ENCODE measurements at places on chromosomes 16 and 17.
A peak's percentile ranks its signal among the peaks of the same experiment; 100 is the strongest.

DNA sequence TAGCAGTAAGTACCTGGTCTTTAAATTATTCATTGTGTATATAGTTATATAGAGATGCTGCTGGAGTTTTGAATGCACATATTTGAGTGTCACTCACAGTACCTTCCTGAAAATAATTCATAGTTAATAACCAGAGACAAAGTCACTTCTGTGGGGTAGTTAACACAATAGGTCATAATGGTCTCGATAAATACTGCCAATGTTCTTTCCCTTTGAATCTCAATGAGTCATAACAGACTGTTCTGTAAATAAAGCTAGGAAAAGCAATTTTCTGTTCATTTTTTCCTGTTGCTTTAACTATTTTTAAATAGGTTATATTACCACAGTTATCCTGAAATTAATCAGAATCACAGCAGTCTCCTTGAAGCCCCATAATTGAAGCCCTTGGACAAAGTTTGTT is 87.2 kb downstream of the MAP2K4 start:
- H3K4me1 ChIP-seq = peaks cover 4% of the 10 kb centered on the region
- no peak for DNase-seq
- H3K4me3 ChIP-seq = no peak overlapping the region
- H3K27ac ChIP-seq = no peak overlapping the region

- DNase-seq = no peak
- H3K27ac ChIP-seq = no peak overlapping the region
- H3K27me3 ChIP-seq = no peaks in the 10 kb centered on the region
- H3K4me1 ChIP-seq = no peaks in the 10 kb centered on the region
- no peak overlapping the region for H3K4me3 ChIP-seq
These were observed 5.7 kb downstream of the KCNJ16 start for GRCh38 chr17:70080541-70081347.

GRCh38 chr17:40293363-40293762 is 5.7 kb downstream of the CDC6 start:
- no peaks in the 10 kb centered on the region for H3K27me3 ChIP-seq
- peaks cover 35% of the 10 kb centered on the region for H3K36me3 ChIP-seq
- H3K4me3 ChIP-seq = no peak overlapping the region
- peaks cover 31% of the 10 kb centered on the region for H3K4me1 ChIP-seq
- no peak overlapping the region for H3K27ac ChIP-seq
- DNase-seq = no peak

GRCh38 chr17:56978441-56979090 is 635 bp downstream of the SCPEP1 start:
- peak overlapping the region; percentile 82 for H3K27ac ChIP-seq
- peak overlapping the region; percentile 83 for H3K4me3 ChIP-seq
- peaks cover 26% of the 10 kb centered on the region for H3K27me3 ChIP-seq

- H3K27ac ChIP-seq = no peak overlapping the region
- no peaks in the 10 kb centered on the region for H3K36me3 ChIP-seq
- DNase-seq = no peak
- no peak overlapping the region for H3K4me3 ChIP-seq
- H3K27me3 ChIP-seq = peaks cover 8% of the 10 kb centered on the region
These were observed 52.3 kb downstream of the MGAT5B start for GRCh38 chr17:76920364-76921139.

DNA sequence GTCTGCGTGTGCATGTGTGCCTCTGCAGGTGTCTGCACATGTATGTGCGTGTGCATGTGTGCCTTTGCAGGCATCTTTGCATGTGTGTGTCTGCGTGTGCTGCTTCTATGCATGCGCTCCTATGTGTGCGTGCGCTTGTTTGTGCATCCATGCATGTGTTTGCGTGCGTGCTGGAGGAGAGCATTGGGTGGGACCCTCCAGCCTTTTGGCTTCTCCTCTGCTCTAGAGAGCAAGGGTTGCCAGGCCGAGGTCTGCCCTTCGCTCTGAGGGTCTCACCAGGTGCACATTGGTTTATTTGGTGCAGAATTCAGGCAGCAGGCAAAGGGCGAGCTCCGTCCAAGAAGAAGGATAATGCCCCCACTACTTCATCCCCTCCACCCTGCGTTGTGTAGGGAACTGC is 1.1 kb upstream of the RAB40B start:
- H3K27ac ChIP-seq = no peak overlapping the region
- peaks cover 2% of the 10 kb centered on the region for H3K4me1 ChIP-seq
- DNase-seq = no peak
- peaks cover 3% of the 10 kb centered on the region for H3K27me3 ChIP-seq

- peaks cover 22% of the 10 kb centered on the region for H3K36me3 ChIP-seq
- no peaks in the 10 kb centered on the region for H3K27me3 ChIP-seq
- no peak for DNase-seq
- peaks cover 7% of the 10 kb centered on the region for H3K4me1 ChIP-seq
- H3K4me3 ChIP-seq = peak overlapping the region; percentile 66
These were observed 110.9 kb upstream of the TOB1 start for GRCh38 chr17:50976951-50977472.

- no peak for DNase-seq
- peaks cover 40% of the 10 kb centered on the region for H3K27me3 ChIP-seq
- no peak overlapping the region for H3K4me3 ChIP-seq
- H3K36me3 ChIP-seq = no peaks in the 10 kb centered on the region
- no peaks in the 10 kb centered on the region for H3K4me1 ChIP-seq
These were observed 7.8 kb downstream of the NTN1 start for GRCh38 chr17:9028988-9029570.

DNA sequence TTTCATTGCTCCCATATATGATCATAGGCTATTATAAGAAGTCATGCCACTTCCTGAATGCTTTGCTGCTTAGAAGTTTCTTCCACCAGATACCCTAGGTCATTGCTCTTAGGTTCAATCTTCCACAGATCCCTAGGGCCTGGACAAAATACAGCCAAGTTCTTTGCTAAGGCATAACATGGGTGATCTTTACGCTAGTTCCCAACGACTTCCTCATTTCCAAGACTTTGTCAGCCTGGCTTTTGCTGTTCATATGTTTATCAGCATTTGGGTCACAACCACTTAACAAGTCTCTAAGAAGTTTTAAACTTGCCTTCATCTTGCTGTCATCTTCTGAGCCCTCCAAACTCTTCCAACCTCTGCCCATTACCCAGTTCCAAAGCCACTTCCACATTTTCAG is 20.1 kb upstream of the DLX3 start:
- no peak overlapping the region for H3K27ac ChIP-seq
- H3K27me3 ChIP-seq = peaks cover 31% of the 10 kb centered on the region
- H3K36me3 ChIP-seq = peaks cover 1% of the 10 kb centered on the region
- DNase-seq = no peak

DNA sequence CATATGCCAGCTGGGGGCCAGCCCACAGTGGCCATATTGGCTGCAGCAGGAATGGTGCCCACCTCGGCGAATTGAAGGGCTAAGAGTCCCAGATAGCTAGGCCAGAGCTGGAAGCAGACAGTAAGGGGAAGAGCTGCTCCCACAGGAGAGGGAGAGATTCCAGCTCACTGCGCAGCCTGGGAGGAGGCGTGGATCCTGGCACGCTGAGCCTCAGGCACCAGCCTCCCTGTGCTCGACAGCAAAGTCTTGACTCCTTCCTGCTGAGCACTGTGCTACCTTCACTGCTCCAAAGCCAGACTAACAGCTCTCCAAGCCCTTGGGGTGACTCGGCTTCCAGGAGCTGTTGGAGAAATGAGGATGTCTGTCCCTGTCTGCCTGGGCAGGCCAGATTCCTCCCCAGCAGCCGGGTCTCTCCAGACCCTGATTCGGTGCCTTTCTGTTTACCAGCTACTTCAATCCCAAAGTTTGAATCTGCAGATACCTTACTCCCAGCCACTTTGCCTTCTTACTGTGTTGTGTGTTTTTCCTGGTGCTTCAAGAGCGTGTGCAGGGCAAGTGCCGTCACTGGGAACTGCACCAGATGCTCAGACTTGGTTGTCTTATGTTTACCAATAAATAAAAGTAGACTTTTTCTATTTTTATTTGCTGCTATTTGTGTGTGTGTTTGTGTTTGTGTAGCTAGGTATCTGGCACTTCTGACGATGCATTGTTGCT is 9.1 kb downstream of the CBX2 start:
- DNase-seq = no peak
- H3K27ac ChIP-seq = no peak overlapping the region
- peaks cover 45% of the 10 kb centered on the region for H3K27me3 ChIP-seq
- no peak overlapping the region for H3K4me3 ChIP-seq
- peaks cover 1% of the 10 kb centered on the region for H3K4me1 ChIP-seq

GRCh38 chr17:38749223-38750043 is 1.3 kb upstream of the PCGF2 start:
- no peak overlapping the region for H3K27ac ChIP-seq
- H3K27me3 ChIP-seq = peaks cover 39% of the 10 kb centered on the region
- H3K36me3 ChIP-seq = peaks cover 8% of the 10 kb centered on the region
- peak; percentile 56 for DNase-seq
- peaks cover 33% of the 10 kb centered on the region for H3K4me1 ChIP-seq
- H3K4me3 ChIP-seq = peak overlapping the region; percentile 98

DNA sequence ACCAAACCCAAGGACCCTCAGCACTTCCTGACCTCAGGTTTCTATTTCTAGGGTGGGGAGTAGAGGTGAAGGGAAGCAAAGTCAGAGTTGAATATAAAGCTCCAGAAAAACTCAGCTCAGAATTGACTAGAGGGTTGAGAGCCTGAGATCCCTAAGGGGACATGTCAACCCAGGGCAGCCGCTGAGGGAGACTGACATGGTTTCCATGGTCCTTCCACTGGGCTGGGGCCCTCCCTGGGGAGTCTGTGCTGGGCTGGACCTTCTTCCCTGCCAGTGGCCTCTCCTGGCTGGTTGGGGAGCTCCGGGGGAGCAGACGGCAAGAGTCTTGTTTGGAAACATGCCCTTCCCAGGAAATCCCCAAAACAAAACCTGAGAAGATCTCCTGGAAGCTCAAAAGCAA is 121.3 kb downstream of the METRNL start:
- DNase-seq = peak; percentile 48
- peaks cover 40% of the 10 kb centered on the region for H3K4me1 ChIP-seq
- no peaks in the 10 kb centered on the region for H3K36me3 ChIP-seq
- peak overlapping the region; percentile 97 for H3K27ac ChIP-seq
- H3K27me3 ChIP-seq = no peaks in the 10 kb centered on the region
- H3K4me3 ChIP-seq = peak overlapping the region; percentile 86

DNA sequence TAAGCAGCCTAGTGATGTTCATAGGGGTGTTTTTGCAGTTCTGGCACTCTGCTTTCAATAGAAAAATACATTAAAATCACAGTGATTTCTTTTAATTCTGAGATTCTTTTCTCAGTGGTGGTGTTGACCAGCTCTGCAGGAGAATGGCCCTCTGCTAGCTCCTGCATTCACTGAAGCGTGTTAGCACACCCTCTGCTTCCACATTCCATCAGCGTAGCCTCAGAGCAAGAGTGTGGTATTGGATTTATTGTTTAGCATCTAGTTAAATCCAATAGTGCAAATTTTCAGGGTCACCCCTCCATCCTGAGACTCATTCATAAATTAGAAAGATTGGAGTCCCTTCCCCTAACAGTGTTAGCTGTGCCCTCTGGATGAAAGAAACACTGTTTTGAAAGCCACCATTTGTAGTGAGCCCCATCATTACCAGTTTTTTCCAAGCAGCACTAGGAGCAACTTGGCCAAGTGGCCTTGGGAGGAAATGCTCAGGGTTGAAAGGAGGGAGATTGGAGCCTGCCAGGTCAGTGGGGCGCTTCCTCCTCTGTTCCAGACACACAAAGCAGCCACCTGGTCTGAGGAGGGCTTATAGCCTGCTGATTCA is 45.7 kb downstream of the B9D1 start:
- no peak overlapping the region for H3K4me3 ChIP-seq
- H3K4me1 ChIP-seq = peaks cover under 1% of the 10 kb centered on the region
- no peaks in the 10 kb centered on the region for H3K36me3 ChIP-seq
- no peak for DNase-seq

DNA sequence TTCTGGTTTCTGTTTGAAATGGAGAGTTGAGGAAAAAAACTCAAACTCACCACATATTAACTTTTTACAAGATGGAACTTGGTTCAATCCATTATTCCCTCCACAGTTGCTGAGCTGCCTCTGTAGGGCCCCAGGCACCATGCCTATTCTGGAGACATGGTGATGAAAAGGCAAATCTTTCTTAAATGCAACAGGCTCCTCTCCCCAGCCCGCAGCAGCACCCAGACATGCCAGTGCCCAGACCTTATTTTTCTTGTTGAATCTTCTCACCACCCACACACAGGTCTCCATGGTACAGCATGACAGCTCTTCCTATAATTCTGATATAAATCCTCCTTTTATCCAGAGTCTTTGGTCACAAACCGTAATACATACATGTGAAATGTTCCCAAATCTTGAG is 7.6 kb downstream of the CYTH1 start:
- H3K27ac ChIP-seq = peak overlapping the region; percentile 93
- H3K36me3 ChIP-seq = peaks cover 10% of the 10 kb centered on the region
- DNase-seq = no peak
- H3K27me3 ChIP-seq = no peaks in the 10 kb centered on the region
- peaks cover 50% of the 10 kb centered on the region for H3K4me1 ChIP-seq

GRCh38 chr16:75218256-75219076 is at the start of gene CTRB1:
CTRB1 (plus strand) TSS chr16:75218988; CDS start chr16:75219008, 20 bp downstream.
- peak within 1 kb of the TSS; percentile 71 for H3K4me3 ChIP-seq
- peak within 1 kb of the TSS; percentile 93 for H3K27ac ChIP-seq
- peaks cover 7% of the 10 kb centered on the region for H3K4me1 ChIP-seq
- H3K27me3 ChIP-seq = no peaks in the 10 kb centered on the region

GRCh38 chr17:56908001-56908542 is 5.8 kb downstream of the TRIM25 start:
- H3K27me3 ChIP-seq = no peaks in the 10 kb centered on the region
- peak overlapping the region; percentile 84 for H3K27ac ChIP-seq
- peaks cover 57% of the 10 kb centered on the region for H3K4me1 ChIP-seq

DNA sequence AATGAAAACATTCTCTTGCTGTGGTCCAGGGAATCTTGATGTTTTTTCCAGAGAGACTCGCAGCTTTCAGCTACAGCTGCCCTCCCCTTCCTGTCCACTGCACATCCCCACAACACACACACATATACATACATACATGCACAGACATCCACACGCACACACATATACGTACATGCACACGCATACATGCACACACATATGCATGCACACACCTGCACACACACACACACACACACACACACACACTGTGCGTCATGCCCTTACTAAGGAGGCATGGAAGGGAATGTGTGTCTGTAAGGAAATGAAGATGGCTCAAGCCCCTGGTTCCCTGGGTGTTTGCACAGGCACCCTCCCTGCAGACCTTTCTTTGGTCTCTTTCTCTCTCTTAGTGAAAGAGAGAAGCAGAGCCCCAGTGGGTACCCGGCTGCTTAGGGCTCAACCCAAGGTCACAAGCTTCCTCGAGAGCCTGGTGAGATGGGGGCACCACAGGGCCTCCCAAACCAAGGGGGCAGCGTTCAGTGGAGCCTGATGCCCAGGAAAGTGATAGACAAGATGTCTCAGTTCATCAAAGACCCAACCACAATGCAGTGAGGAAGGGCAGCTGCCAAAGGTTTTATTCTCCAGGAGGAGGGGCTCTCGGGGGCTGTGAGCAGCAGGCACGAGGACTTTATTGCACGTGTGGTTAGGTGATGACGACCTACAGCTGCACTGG is 33.3 kb downstream of the TNFRSF13B start:
- no peaks in the 10 kb centered on the region for H3K36me3 ChIP-seq
- no peaks in the 10 kb centered on the region for H3K4me1 ChIP-seq
- peaks cover 8% of the 10 kb centered on the region for H3K27me3 ChIP-seq
- H3K4me3 ChIP-seq = no peak overlapping the region
- no peak overlapping the region for H3K27ac ChIP-seq
- DNase-seq = no peak

GRCh38 chr16:20102021-20102420 is 28.3 kb upstream of the GPR139 start:
- no peak for DNase-seq
- H3K27me3 ChIP-seq = no peaks in the 10 kb centered on the region
- no peak overlapping the region for H3K27ac ChIP-seq
- no peaks in the 10 kb centered on the region for H3K36me3 ChIP-seq

Measured in activated naive CD8-positive, alpha-beta T cell treated with anti-CD3 and anti-CD28 coated beads, Interleukin-2, amount 10 ng/mL, durations not matched to agents 7 days and 5 days (primary cell).